Breast epithelium (tissue), 4 donors: ENCODE measurements at places on chromosomes 5 and 9.

- DNase-seq: no peak
Measured at GRCh38 chr5:111412593-111412992, 99.7 kb downstream of the STARD4 start.

DNA sequence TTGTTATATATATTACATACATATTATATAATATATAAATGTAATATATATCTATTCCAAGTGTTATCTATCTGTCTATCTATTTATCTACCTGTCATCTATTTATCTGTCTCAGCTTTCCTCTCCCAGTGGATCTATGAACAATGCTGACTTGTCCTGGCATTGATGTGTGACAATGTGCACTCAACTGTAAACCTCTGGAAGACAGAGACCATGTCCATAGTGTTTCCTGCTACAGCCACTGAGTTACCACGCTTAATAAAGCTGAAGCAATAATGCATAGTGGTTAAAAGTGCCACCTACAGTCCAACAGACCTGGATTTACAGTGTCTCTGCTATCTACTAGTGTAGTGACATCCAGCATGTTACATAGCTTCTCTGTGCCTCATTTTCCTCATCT is 57.2 kb upstream of the TMED7 start:
- DNase-seq: no peak

DNA sequence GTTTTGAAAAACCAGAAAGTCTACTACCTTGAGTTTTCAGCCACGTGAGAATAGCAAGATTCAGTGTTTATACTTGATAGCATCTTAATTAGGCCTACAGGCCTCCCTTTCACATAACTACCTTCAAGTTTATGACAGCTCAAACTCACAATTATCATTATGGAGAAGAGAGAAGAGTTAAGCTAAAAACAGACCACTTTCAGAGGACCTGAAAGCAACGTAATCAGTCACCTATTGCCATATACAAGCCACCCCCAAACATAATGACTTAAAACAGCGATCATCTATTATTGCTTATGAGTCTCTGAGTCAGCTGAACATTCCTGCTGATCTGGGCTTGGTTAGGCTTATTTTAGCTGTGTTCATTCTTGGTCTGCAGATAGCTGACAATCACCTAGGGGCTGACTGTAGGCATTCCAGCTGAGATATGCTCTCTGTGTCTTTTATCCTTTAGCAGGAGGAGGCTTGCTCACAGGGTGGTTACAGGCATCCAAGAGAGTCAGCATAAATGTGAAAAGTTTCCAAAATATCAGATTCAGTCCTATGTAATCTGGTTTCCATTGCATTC is 130.9 kb downstream of the COX7C start:
- no peak for DNase-seq

DNA sequence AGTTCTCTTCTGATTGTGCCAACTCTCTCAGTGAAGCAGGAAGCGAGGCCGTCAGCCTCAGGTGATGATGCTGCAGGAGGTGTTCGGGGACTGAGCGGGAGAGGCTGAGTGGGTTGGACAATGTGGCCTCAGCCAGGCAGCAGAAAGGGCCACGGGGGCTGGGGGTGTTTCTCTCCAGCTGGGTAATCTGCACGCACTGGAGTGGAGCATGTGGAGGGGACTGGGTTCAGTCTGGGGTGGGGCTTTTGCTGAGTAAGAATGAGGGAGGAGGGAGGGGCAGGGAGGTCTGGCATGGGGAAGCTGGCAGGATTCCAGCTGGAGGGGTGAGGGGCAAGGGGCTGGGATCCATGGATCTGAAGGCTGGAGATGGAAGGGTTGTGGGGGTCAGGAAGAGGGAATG is 60.8 kb upstream of the PHYKPL start:
- no peak for DNase-seq

DNA sequence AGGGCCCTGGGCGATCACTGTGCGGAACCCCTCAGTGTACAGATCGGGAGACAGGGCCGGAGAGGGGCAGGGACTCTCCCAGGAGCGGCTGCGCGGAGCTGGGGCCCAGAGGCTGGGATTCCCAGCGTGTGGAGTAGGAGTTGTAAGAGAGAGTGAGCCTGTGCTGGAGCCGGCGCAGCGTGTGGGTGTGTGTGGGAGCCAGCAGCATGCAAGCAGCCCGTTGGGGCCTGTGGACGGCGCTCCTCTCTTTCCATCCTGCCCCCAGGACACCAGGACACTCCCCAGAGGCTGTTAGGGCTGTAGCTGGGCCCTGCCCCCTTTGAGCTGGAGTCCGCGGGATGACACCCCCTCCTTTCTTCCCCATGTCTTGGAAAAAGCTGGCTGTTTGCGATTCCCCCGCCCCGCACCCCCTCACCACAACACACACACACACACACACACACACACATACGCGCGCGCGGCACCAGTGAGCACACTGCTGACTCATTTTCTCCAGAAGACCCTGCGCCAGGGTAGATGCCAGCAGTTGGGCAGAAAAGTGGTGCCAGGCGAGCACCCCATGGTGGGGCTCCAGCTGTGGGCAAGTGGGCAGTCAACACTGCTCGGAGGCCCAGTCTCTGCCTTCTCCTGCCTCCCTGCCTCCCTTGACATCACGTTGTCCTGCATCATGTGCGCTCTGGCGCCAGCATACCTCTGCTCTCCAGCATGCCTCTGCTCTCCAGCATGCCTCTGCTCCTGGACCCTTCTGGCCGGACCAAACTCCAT is 1.5 kb downstream of the COL27A1 start:
- peak; percentile 35 for DNase-seq
